ENCODE measurements at places on chromosomes 7 and 10.

GRCh38 chr10:75244487-75245353 is 9.0 kb upstream of the COMTD1 start:
- DNase-seq, result no peak

GRCh38 chr10:58322072-58322834 is 12.6 kb upstream of the UBE2D1 start:
- no peak for DNase-seq

GRCh38 chr7:81355911-81356310 is 413.9 kb downstream of the HGF start:
- DNase-seq, result no peak

DNA sequence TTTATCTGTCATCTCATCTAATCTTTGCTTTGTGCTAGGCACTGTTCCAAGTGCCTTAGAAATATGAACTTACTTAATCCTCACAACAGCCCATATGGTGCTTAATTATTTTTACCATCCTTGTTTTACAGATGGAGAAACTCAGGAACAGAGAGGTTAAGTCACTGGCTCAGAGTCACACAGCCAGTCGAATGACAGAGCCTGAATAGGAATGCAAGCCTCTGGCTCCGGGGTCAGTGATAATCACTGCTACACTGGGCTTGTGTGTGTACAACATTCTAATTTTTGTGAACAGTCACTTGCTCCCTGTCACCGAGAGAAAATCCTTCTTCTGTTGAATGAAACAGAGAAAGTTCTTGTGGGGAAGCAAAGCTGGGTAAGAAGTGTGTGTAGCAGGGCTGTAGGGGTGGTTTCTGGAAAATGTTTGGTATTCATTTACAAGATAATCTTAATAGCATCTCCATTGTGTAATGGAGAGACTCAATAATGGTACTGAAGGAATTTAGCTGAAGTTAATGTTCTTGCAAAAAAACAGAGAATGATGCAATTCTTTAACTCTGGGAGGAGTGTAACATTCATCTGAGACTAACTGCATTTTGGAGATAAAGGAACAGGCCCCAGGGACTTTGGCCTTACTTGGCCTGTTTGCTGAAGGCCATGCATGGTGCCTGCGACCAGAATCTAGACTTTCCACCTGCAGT is 290.6 kb downstream of the FRMD4A start:
- DNase-seq, result no peak

DNA sequence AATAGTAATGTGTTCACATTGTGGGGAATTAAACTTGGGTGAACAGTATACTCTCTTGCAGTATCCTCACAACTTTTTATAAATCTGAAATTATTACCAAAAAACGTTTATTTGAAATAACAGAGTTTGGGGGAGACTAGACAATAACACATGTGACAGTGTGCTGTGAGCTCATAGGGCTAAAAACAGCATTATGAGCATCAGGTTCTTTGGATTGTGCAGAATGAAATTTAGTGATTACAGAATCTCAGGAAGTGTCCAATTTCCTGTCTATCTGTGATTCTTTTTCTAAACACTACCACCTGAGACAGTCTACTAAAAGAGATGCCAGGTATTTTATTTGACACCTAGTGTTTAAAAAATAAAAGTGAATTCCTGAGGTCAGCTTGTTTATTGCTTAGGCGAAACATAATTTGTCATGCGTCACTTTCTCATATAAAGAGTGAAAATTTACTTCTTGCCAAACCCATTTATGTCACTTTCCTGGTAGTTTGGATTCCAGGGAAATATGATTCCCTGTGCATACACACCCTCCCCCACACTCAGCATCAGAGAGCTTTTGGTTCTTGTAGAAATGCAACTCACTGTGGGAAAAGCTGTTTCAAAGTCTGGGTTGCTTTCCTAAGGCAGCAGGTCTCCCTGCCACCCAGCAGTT is 71.2 kb downstream of the AOAH start:
- no peak for DNase-seq

DNA sequence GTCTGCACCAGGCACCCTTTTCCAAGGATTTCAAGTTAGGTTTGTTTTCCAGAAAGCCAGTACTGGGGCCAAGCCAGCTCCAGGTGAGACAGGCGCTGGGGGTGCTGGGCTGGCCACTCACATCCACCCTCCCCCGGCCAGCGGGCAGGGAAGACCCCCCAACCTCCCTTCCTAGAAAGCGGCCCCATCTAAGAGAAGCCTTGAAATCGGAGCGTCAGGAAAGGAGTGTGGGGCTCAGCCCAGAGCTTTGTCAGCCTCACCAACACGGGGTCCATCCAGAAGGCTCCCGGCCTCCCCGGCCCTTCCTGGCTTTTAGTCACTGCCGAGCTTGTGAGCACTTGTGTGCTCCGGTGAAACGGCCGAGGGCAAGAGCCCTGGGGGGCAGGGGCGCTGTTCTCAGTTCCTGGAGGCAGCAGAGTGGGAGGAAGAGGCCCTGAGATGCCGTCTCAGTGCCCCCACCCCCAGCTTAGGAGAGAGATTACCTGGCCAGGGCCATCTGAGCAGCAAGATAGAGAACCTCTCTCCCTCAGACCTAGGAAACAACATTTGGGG is 39.6 kb downstream of the PDGFA start:
- no peak for DNase-seq

DNA sequence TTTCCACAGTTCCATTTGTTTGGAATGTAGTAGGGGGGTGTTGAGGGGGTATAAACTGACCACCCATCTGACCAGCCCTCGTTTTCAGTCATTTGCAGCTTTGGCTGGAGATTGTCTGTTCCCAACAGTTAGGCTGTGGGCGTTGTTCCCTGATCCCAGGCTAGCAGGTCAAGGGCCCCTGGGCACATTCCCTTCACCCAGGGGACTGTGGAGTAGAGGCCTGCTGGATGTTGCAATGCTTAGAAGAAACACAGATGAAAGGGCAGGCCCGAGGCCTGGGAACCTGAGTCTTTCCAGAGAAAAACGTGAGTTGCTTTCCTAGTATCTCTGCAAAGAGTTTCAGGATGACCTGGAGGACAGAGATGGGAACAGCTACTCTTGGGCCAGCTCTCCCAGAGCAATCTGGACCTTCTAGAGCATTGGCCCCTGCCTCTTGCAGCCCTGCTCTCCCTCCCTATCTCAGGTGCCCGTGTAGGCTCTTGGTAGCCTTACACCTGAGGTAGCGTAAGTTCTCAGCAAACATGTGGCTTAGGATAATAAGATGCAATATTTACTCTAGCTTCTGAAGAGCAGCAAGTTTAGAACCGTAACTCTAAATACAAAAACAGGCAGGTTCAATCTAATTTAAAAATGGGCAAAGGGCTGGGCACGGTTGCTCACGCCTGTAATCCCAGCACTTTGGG is 99.4 kb upstream of the EFCAB10 start:
- DNase-seq, result no peak

DNA sequence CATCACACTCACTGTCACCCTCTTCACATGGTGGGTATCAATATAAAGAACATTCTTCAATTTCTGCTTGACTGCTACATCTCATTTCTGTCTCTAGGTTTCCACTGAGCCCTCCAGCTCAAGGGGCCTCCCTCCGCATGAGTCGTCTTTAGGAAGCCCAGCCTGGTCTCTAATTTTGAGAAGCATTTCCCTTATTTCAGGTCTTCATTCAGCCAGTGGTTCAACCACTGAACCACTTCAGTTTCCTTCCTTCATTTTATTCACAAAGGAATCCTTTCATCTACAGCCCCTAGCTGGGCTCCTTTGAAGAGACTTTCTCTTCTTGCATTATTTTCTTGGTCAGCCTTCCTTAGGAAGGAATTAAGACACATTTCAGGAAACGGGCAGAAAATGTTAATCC is 257.4 kb downstream of the KCNMA1 start:
- DNase-seq, result no peak

- DNase-seq, result no peak
These were observed 383.5 kb downstream of the SFMBT2 start for GRCh38 chr10:7027237-7027912.

- no peak for DNase-seq
These were observed 26.2 kb upstream of the ZNF862 start for GRCh38 chr7:149811831-149812490.

DNA sequence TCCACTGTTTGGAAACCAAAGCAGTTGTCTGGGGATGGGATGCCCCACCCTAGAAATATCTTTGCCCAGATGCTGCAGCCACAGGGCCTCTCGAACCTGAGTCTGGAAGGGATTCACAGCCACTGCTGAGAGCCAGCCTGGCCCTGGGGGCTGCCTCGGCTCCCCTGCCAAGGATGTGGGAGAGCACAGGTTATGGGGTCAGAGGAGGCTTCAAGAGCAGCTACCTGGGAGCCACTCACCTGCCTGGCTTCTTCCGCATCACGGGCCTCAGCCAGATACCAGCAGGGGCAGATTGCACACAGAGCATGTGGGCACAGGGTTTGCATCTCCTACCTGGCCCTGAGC is 5.4 kb upstream of the PWWP2B start:
- no peak for DNase-seq
